ENCODE measurements at places on chromosomes 4 and X.

- DNase-seq: no peak
Measured at GRCh38 chrX:40483502-40483901, 97.3 kb upstream of the ATP6AP2 start.

DNA sequence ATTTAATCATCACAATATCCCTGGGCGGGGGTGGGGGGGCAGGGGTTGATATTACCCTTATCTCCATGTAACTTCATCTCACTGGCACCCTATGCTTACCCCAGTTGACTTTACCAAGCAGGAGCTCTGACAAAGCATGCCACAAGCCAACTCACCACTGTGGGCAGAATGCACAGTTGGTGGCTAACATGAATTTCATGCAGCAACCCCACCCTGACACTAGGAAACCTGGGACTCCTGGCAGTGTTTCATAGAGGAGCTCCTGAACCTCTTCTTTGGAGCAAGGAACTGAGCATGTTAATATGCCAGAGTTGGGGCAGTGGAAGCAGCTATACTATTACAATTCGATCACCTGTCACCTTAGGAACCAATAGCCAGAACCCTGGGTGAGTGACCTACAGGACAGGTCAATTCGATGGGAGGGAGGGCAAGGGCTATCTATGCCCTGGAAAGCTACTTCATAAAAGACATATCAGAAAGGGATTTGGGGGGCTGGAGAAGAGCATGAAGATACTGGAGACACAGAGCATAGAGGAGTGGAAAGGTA is 97.2 kb upstream of the ACSL4 start:
- DNase-seq: no peak

- no peak for DNase-seq
Measured at GRCh38 chr4:40058854-40059253, 2.2 kb downstream of the N4BP2 start.

GRCh38 chr4:83759611-83760010 is 223.7 kb downstream of the GPAT3 start:
- DNase-seq: no peak

- no peak for DNase-seq
Measured at GRCh38 chr4:153116291-153116680, 88.0 kb upstream of the TRIM2 start.

GRCh38 chr4:38587106-38587505 is 76.9 kb upstream of the KLF3 start:
- no peak for DNase-seq

- DNase-seq: peak; percentile 70
Measured at GRCh38 chrX:101051549-101052302, at the start of gene TRMT2B. Gene TRMT2B, minus strand, starts transcription at chrX:101052111. Its CDS starts 9,822 bp downstream, at chrX:101042289.

DNA sequence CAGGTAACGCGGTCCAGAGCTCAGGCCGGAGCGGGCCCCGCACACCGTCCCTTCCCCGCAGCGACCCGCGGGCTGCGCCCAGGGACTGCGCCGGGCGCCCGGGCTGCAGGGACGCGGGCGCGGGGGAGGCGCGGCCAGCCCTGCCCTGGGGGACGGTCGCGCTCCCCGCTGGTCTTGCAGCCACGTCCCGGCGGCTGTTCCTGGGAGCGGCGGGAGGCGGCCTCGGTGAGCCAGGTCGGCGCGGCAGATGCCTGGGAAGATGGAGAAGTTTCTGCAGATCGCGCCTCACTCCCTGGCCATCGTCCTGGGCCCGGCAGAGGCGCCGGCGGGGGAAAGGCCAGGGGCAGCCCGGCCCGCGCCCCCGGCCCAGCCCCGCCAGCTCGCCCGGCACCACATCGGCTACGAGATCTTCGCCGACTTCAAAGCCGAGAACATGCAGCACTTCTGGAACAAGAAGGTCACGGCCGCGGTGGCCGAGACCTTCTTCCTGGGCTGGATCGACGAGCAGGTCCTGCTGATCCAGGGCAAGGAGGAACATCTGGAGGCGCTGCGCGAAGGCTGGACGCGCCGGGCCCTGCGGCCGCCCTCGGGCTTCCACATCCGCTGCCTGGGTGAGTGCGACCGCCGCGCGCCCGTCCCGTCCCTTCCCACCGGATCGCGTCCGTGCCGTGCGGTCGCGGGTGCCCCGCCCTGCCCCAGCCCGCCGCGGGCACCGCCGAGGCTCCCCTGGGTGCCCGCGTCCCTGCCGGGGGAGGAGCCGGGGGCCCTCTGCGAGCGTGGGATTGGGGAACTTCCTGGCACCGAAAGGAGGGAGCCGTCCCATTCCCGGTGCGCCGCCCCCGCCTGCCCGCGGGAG is 107.4 kb upstream of the STOX2 start:
- DNase-seq: no peak

All from hematopoietic multipotent progenitor cell treated with erythropoietin and hydrocortisone succinate and interleukin-3 and kit ligand, for 15 days (in vitro differentiated cells).